ENCODE measurements at places on chromosomes 2 and 18.

GRCh38 chr2:209498614-209499013, 74.8 kb downstream of the MAP2 start:
- no peak for DNase-seq

- no peak for DNase-seq
These were observed 254.4 kb downstream of the SLC4A3 start for GRCh38 chr2:219881851-219882250.

DNA sequence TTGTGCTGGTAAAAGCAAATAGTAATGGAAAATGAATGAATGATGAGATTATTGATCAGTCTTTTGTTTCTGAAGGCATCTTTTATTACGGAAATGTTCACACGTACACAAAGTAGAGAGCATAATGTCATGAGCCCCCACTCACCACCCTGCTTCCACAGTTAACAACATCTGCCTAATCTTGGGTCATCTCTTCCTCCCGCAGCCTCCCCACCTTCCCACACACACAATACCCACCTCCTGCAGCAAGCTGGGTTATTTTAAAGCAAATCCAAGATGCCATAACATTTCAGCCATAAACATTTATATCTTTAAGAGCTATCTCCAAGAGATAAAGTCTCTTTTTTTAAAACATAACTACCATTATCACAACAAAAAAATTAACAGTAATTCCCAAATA, 36.3 kb downstream of the CYP27C1 start:
- DNase-seq: no peak

GRCh38 chr2:127650041-127650784, 4.3 kb downstream of the GPR17 start:
- no peak for DNase-seq

- DNase-seq: peak; percentile 5
These were observed 8.4 kb upstream of the PXDN start for GRCh38 chr2:1752751-1753150.

GRCh38 chr2:189579585-189580186, 900 bp downstream of the SLC40A1 start:
- no peak for DNase-seq

DNA sequence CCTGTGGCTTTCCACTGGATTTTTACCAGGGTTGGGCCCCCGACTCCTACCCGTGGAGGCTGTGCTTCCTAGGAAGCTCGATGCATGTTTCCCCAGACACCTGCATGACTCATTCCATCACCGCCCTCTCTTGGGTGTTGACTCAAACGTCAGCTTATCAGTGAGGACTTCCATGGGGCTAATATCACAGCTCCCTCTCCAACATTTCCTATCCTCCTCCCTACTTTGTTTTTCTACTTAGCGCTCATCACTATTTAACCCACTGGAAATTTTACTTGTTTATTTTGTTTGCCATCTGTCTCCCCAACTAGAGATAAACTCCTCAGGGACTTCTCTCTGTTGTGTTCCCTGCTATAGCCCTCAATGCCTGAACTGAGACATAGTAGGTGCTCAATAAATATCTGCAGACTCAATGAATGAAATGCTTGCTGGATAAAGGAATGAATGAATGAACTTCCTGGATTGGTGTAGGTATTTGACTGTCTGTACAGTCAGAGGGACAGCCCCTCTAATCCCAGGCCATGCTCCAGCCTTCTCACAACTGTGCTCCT, 89.7 kb upstream of the MSH2 start:
- DNase-seq: no peak

- DNase-seq: no peak
These were observed 18.5 kb downstream of the GKN1 start for GRCh38 chr2:68992933-68993332.

- no peak for DNase-seq
These were observed 230.1 kb downstream of the SEPTIN10 start for GRCh38 chr2:109383505-109384307.

- no peak for DNase-seq
These were observed 200.3 kb downstream of the LOXHD1 start for GRCh38 chr18:46456691-46457090.

DNA sequence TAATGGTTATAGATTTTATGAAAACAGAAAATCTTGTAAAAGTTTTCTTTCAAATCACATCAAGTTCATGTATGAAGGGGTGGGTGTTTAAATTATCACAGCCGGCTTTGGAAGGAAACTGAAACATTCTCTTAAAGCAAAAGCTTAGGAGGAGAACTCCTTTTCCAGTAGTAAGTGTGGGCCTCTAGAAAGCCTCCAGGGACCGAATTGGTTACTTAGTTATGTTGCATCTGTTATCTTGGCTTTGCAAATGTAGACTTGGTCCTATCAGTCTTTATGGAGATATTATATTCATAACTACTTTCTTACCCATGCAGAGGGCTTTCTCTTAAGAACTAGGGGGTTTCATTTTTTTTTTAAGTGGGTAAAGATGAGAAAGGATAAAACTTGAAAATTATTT, 7.4 kb downstream of the NAB1 start:
- DNase-seq: no peak

DNA sequence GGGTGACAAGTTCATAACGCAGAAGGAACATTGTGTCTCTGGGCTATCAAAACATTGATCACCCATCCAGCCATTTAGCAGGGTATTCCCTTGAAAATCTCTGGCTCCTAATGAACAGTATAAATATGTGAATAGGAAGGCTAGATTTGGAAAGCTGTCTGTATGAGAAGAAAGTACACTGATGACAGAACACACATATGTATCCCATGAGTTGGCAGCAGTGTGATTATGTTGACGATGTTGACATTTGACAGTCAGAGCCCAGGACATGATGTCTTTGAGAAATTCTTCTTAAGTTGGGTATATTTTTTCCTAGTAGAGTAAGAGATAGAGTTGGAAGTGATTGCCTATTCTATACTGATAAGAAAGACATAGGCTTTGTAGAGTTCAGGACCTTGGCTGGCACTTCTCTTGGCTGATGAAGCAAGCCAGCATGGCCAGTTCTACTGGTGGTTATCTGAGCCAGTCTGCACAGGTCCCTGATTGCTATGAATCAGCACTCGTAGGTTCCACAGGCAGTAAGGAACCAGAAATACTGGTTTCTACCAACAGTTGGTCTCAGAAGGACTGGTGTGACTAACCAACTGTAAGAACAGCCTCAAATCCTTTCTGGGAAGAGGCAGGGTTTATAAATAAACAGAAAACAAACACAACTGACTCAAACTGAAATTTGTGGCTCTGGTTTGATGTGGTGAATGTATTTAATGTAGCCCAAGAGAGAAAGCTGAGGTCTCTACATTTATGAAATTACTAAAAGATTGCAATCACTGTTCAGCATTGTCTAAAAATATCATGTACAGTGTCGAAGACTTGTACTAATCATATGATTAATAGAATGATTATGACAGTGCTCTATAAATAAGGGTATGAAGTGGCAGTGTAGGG, 43.9 kb upstream of the RAPH1 start:
- no peak for DNase-seq
